ENCODE measurements at places on chromosomes 3 and 15.

DNA sequence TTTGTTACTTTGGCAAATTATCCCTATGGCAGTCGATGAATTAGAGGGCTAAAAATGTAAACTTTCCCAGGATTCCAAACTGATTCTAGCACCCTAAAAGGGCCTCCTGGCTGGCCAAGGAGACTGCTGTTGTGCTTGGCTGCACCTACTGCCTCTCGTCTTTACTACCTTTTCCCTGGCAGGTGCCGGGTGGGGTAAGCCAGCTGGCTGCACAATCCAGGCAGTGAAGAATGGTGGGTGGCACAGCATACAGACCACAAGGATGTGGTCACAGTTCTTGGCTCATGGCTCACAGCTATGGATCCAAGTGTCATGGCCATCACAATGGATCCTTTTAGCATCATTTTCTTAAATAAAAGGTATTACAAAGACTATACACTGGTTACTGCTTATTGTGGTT, 20.7 kb upstream of the SLC25A26 start:
- DNase-seq = no peak

- no peak for DNase-seq
These were observed 65.3 kb downstream of the ASB7 start for GRCh38 chr15:100667405-100668347.

DNA sequence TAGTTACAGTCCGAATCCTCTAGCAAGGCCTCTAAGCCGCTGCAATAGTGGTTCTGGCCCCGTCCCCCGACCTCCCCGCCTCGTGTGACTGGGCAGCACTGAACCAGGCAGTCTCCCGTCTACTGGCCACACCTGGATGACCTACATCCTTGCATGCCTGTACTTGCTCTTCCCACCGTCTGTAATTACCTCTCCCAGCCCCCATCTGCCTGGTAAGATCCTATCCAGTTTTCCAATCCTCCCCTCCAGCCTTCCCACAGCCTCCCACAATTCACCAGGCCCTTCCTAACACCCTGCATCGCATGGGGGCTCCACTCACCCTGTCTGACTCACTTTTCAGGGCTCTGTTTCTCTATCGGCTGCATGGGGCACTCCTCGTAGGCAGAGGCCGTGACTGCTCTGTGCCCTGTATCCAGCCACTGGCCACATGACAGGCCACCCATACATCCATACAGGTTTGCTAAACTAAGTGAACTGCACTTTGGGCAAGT, 32.8 kb downstream of the XXYLT1 start:
- DNase-seq = no peak

GRCh38 chr3:196994056-196994455, 25.4 kb upstream of the PIGZ start:
- no peak for DNase-seq

GRCh38 chr3:59277816-59278215, 228.0 kb upstream of the CFAP20DC start:
- DNase-seq = no peak

- no peak for DNase-seq
These were observed 62.2 kb downstream of the CASR start for GRCh38 chr3:122245513-122246174.

GRCh38 chr3:129263161-129263910, 13.9 kb downstream of the COPG1 start:
- no peak for DNase-seq

DNA sequence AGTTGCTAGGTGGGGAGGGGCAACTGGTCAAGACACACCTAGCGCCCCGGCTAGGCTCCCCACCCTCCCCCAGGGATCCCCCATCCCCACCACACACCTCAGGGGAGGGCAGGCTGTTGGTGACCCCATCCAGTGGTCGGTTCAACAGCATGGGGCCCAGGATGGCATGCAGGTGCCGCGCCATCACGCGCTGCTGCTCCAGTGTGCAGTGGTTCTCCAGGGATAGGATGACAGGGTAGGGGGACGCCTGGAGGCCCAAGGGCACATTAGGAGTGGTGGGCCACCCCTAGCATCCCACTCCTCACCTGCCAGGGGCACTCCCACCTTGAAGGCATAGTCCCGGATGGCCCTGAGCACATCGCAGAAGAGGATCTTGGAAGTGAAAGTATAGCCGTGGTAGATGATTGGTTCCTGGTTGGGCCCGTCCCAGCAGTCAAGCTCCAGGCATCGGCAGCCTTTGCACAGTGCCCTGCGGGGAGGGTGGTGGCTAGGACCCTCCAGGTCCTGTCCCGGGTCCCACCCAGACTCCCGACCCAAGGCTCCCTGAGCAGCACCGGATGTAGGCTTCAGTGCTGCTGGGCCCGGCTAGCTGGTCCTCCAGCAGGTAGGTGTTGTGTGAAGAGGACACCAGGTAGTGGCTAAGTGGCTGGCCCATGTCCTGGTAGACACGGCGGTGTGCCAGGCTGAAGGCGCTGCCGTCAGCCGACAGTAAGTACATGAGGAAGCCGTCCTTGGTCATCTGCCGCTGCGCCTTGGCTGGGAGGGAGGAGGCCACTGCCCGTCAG, 19.4 kb downstream of the VILL start:
- DNase-seq = no peak

- no peak for DNase-seq
These were observed 71.6 kb downstream of the IMPG2 start for GRCh38 chr3:101248736-101249135.
